ENCODE measurements at places on chromosomes 13 and 19.

GRCh38 chr19:40419066-40419612, 6.0 kb upstream of the PRX start:
- DNase-seq: no peak

GRCh38 chr19:3413796-3414327, 47.5 kb downstream of the NFIC start:
- DNase-seq: no peak

DNA sequence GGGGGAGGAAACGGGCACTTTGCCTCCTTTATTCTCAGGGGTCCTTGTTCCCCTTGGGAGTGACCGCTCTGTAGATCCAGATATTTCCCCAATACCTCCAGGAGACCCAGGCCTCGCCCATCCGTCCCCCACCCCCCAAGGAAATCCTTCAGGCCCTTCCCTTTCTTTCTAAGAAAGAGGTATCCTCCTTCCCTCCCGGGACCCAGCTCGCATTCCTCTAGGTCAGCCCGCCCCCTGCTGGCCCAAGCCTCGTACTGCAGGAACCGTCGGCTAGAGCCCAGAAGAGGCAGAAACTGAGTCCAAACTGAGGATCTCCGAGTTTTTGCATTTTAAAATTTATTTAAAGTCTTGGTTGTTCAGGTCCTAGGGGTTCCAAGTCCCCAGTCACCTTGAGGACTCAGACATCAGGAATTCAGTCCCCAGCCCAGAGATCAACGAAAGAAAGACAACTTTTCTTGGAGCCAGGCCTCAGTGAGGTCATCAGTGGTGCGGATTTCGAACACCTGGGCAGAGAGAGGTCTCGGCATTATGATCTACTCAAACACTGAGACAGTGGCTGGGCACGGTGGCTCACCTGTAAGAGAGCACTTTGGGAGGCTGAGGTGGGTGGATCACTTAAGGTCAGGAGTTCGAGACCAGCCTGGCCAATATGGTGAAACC, 7.5 kb upstream of the LRFN1 start:
- DNase-seq: no peak

- DNase-seq: no peak
Observed at GRCh38 chr13:112679932-112680677, 9.7 kb upstream of the ATP11A start.

- DNase-seq: no peak
Observed at GRCh38 chr19:42325896-42326771, 699 bp downstream of the MEGF8 start.

- no peak for DNase-seq
Observed at GRCh38 chr19:10368101-10368803, 12.1 kb downstream of the TYK2 start.

GRCh38 chr19:29694669-29695627, 20.1 kb downstream of the C19orf12 start:
- no peak for DNase-seq

GRCh38 chr13:27967736-27968315, 1.3 kb downstream of the CDX2 start:
- no peak for DNase-seq

DNA sequence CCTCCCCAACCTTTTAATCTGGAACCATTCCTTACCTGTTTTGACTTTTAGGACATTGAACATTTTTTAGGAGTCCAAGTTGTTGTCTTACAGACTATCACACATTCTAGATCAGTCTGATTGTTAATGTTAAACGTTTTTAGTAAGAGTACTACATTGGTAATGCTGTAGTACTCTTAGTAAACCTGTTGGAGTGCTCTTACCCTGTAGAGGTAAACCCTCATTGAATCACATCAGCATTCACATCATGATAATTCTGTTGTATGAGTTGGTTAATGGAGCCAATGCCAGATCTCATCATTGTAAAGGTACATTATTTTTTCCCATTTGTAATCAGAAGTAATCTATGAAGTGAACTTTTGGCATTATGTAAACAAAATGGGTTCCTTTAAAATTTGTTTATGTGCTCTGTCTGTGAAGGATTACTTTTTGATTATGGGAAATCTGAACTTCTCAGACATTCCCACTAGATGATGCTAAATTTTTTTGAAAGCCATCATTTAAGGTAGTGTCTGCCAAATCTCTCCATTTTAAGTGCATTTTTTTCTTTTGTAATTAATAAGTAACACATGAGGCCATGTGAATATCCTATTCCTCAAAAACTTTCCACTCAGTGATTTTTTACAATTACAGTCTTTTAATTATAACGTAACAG, 55.2 kb downstream of the VWA8 start:
- DNase-seq: no peak

- DNase-seq: no peak
Observed at GRCh38 chr19:38685666-38686529, 38.4 kb downstream of the ACTN4 start.

DNA sequence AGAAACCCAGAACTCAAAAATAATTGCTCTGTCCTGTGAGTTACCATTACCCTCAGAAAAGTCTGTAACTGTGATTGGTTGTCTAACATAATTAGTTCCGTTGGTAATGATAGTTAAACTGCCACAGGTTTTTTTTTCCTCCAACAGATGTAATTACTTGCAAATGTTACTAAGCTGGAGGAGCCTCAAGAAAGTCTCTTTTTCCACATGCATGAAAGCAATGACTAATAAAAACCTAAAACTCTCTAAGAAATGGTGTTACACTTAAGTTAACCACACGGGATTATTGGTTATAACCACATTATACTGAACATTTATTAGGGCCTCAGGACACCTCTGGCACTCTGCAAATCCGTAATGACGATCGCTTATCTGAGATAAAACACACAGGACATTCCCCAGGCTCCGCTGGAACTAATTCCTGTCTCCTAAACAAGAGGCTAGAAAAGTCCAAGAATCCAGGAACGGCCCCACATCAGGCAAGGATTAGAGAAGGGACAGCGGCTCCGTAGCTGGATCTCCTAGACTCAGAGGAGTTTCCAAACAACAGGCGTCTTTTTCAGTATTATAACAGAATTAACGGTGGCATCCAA, 753 bp downstream of the ZNF235 start:
- no peak for DNase-seq

GRCh38 chr19:11814700-11815035, 595 bp downstream of the ZNF440 start:
- no peak for DNase-seq

Data from esophagus squamous epithelium (tissue), 5 donors.